ENCODE measurements at places on chromosomes 2 and 18.

GRCh38 chr2:30631051-30631671 lies 176.1 kb downstream of the CAPN13 start:
- DNase-seq = no peak

DNA sequence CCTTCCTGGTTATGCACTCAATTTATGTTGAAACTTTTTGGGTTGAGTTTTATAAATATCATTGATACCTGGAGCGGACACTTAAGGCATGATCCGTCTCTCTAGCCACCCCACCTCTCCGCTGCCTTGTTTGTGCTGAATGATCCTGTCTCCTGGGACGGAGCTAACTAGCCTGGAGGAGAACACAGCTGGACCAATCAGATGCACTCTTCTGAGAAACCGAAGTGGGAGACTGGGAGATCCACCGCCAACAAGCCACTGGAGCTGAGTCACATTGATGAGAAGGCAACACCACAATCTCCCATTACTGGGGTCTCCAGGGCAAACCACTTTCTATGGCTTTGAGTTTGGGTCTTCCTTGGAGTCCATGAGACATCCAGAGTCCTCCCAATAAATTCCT lies 29.3 kb downstream of the CYP26B1 start:
- DNase-seq = no peak

DNA sequence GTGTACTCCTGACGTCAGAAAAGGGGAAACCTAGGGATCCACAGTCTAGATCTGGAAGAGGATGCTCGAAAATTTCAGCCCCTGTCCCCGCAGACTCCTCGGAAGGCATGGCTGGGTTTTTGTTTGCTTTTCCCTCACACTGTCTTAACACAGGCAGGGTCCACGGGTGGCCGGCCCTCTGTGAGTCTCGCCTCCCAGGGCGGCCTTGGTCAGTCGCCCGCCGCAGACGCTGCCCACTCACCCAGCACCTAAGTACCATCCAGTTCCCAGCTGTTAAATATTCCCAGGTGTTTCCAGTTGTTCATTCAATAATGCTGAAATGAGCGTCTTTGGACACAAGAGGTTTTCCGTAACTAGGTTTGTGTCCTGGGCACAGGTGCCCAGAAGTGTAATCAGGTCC lies 193.2 kb downstream of the TWIST2 start:
- no peak for DNase-seq

DNA sequence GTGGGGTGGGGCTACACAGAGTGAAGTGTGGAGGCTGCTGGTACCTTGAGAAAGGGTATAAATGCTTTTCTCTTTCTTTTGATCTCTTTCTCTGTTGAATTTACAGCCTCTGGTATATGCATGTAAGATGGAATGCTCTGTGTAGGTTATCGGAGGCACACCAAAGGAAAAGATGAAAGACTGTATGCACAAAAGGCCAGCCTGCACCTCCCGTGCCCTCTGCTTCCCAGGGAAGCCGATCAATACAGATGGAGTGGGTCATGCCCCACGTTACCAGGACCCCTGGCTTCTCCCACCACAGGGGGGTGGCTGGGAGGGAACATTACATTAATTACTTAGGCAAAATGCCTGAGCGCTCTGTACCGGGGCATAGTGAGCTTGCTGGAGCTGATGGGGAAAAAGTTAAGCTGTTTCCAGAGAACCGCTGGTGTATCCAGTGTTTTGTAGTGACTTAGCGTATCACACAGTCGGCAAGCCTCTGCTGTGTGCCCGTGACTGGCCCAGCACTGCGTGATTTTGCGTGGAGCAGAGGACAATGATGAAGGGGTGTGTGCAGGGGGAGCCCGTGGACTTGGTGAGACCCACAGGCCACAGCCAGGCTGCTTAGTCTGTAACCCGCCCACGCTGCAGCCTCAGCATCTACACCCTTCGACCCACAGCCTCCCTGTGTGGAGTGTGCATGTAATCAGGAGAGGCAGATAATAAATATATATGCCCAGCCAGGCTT lies 8.0 kb downstream of the ALLC start:
- no peak for DNase-seq

- no peak for DNase-seq
Observed at GRCh38 chr2:341017-341542, 53.2 kb upstream of the ALKAL2 start.

- no peak for DNase-seq
Observed at GRCh38 chr18:3213300-3214059, 6.3 kb downstream of the MYOM1 start.

DNA sequence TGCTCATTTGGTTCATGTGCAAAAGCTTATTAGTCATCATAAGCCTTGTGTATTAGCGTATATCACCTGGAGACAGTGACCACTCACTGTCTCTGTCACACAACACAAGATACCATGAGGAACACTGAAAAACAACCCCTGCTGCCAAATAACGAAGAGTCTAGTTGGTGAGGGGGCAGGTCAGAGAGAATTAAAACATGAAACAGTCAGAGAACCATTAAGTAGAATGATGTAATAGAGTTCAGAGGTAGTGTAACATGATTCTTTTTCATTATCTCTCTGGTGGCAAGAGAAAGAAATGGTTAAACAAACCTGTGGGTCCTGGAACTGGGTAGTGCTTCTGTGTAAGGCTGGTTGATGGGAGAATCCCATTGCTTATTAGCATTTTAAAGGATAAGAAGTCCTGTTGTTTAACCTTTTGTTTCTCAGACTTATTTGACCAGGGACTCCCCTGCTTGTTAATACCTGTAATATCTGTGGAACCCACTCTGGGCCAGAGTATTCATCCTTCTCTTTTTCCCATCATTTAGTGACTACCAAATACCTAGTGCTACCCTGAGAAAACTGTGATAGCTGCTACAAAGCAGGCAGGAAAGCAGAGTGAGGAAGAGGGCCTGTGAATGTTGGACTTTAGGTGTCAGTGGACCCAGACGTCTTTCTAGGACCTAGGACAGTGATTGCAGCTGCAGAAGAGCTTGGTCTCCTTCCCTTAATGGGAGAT lies 38.0 kb downstream of the PTRHD1 start:
- no peak for DNase-seq

GRCh38 chr2:118032169-118033013 lies 18.5 kb upstream of the CCDC93 start:
- DNase-seq = no peak

GRCh38 chr2:189440644-189440946 lies 679 bp upstream of the WDR75 start:
- no peak for DNase-seq

DNA sequence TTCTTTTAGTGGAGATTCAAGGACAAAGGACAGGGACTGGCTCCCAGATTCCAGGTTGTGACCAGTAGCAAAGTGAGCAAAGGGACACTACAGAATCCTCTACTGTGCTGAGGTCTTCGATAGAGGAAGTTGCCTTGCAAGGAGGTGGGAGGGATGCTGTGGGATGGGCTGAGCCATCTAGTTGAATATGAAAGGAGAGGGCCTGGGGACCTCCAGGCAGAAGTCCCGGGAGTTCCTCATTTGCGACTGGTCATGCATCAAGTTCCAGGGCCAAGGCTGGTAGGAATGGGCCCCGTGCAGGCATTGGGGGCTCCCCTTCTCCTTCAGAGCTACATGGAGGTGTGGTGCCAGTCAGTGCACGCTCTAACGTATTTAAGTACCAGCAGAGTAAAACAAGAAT lies 12.6 kb upstream of the PROM2 start:
- no peak for DNase-seq

GRCh38 chr2:45289997-45290709 lies 280.9 kb upstream of the SIX2 start:
- DNase-seq = no peak

Measured in stimulated activated CD8-positive, alpha-beta memory T cell treated with anti-CD3 and anti-CD28 coated beads, Interleukin-2, amount 100 ng/mL, for 1 hour (primary cell).